Hepatic stellate cell (primary cell): ENCODE measurements at places on chromosomes 11 and 22.

GRCh38 chr11:25180187-25180586 is 683.3 kb downstream of the LUZP2 start:
- no peak for DNase-seq

DNA sequence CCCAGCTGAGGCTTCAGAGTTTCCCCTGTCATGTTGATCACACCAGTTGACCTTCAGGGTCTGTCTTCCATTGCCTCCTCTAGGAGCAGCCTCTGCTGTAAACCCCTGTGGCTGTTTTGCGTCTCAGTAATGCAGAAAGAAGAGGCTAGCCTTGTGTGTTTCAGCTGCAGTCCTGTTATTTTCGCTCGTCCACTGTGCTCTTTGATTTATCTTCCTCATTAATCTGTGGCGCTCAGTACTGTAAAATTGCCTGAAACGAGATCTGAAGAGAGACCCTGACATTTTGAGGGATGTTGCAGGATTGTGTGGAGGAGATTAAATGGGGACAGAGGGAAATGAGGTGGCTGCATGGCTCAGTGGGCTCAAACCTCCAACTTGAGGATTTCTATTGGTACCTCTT is 163.7 kb downstream of the DBX1 start:
- no peak for DNase-seq

DNA sequence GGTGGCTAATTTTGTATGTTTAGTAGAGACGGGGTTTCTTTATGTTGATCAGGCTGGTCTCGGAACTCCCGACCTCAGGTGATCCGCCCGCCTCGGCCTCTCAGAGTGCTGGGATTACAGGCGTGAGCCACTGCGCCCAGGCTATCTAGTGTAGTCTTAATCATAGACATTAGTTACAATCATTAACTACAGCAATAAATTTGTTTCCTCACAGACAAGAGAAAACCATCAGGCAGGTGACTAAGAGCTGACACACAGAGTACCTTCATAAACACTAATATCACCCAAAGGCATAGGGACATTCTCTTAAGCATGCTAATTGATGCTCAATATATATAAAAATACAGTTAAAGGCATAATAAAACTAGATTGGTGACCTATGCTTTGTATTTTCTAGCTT is 19.4 kb downstream of the SDHD start:
- no peak for DNase-seq

DNA sequence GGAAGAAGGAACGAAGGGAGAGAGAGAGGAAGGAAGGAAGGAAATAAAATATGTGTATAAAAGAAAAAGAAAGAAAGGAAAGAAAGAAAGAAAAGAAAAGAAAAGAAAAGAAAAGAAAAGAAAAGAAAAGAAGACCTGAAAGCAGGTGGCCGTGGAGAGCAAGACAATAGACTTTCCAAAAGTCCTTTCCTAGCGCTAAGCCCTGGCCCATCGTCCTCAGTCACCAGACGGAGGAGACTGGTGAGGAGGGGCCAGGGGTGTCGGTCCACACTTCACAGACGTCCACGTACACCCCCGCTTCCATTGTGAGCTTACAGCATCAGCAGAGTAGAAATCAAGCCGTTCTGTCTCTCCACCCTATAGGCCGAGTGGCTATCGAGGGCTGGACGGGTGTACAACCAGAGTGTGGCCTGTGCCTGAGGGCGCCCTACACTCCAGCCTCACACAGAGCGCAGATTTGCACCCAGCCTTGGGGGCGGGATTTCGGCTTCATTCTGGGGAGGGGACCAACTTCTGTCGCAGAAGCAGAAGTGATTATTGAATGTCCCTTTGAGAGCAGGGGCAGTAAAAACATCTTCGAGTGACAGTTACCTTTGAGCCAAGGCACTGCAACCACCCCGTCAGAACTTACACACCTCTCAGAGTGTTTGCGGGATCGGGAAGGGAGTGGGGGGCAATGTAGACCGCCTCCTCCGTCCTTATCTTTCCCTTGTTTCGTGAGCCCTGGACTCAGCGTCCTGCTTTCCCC is 2.0 kb upstream of the BSX start:
- DNase-seq: no peak

GRCh38 chr11:30561691-30562415 is 24.3 kb downstream of the MPPED2 start:
- DNase-seq: no peak

- DNase-seq: no peak
Measured at GRCh38 chr11:120295099-120295498, 30.0 kb upstream of the TLCD5 start.

DNA sequence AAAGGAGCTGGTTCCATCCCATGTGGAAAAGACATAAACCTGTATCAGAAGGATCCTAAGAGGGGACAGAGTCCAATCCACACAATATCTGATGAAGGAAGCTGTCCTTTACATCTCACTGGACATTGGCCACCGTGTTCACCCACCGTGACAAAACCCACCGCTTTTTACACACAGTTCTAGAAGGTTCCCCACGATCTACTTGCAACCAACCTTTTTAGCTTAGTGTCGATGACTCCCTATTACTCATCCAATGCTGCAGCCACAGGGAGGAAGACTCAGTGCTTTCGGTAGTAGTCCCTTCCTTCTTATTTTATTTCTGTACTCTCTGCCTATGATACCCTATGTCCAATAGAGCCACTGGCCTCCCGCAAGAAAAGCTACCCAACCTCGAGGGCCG is 65.4 kb downstream of the MAPK1 start:
- DNase-seq: no peak

DNA sequence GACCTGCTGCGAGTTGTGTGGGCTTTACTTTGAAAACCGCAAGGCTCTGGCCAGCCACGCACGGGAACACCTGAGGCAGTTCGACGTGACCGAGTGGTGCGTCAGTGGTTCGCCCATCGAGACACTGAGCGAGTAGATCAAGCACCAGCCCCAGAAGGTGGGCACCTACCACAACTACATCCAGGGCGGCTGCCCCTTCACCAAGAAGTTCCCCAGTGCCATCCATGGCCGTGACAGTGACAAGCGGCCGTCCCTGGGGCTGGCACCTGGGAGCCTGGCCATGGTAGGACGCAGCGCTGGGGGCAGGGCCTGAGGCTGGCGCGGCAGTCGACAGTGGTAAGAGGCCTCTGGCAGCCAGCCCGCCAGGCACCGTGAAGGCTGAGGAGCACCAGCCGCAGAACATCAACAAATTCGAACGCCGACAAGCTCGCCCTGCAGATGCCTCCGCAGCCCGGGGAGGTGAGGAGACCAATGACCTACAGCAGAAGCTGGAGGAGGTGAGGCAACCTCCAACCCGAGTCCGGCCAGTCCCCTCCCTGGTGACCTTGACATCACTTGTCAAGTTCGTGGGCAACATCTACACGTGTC is 545.2 kb upstream of the CCDC179 start:
- no peak for DNase-seq

DNA sequence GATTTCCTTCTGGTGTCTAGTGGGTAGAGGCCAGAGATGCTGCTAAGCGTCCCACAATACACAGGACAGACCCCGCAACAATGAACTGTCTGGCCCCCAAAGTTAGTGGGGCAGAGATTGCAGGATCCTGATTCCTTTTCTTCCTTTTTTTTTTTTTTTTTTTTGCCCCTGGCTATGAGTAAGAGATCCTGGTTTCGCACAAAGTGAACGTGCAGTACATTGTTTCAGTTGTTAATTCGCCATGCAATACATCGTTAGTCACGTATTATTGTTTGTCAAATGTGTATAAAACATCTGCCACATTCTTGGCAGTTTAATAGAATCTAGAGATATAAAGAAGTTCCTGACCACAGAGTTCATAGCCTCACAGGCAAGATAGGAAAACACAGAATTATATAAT is 20.2 kb downstream of the ST3GAL4 start:
- no peak for DNase-seq
